ENCODE measurements at places on chromosomes 7 and 10.

DNA sequence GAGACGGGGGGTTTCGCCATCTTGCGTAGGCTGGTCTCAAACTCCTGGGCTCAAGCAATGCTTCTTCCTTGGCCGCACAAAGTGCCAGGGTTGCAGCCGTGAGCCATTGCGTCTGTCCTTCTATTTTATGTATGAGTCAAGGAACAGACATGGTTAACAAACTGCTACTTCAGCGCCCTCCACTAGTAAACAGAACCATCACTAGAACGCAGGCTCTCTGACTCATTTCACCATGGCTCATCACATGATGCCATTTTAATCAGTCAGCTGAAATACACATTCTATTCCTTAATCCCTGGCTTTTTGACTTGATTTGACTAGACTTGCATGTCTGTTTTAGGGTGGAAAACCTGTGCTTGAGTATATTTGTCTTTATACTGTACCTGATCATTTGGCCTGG, 41.3 kb downstream of the CELF2 start:
- no peak for DNase-seq

- DNase-seq = no peak
These were observed 42.7 kb downstream of the PRR15 start for GRCh38 chr7:29606287-29606721.

GRCh38 chr10:78716043-78716660, 352.6 kb upstream of the ZMIZ1 start:
- no peak for DNase-seq

DNA sequence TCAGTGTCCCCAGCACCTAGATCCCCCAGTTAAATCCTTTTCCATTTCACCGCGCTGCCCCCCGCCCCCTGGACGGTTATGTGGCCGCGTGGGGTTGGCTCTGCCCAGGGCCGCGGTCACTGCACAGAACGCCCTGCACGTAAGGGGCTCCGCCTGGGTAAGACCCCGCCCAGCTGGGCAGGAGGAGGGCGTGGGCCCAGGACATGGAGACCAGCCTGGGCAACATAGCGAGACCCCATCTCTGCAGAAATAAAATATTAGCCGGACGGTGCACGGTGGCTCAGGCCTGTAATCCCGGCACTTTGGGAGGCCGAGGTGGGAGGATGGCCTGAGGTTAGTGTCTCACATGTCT, 650 bp upstream of the ZFAND2A start:
- no peak for DNase-seq

GRCh38 chr10:24390746-24391145, 181.8 kb downstream of the KIAA1217 start:
- no peak for DNase-seq

Measured in AML-193 (cell line).